ENCODE measurements at places on chromosomes 5 and 9.

- no peak for DNase-seq
Observed at GRCh38 chr9:133858771-133859170, 120.6 kb upstream of the SARDH start.

DNA sequence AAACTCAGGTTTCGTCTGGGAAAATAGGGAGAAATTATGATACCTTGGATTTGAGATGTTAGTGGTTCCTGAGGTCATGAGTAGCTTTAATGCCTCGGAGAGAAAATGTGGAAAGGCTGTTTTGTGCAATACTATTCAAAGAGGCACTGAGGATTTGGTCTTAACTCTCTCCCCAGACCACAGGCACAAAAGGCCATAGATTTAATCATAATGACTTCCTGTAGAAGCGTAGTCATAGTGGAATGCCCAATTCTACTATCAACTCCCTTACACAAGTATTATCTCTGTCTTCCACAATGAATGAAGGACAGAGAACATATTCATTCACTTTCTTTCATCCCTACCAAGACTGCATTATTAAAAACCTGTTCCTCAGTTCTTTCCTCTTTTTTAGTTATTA lies 153.0 kb upstream of the FTMT start:
- no peak for DNase-seq

- no peak for DNase-seq
Observed at GRCh38 chr9:106962615-106963363, 99.8 kb downstream of the ZNF462 start.

GRCh38 chr5:66561256-66561990 lies 34.8 kb upstream of the MAST4 start:
- DNase-seq = no peak

- no peak for DNase-seq
Observed at GRCh38 chr9:97980479-97980803, 2.7 kb upstream of the ANP32B start.

DNA sequence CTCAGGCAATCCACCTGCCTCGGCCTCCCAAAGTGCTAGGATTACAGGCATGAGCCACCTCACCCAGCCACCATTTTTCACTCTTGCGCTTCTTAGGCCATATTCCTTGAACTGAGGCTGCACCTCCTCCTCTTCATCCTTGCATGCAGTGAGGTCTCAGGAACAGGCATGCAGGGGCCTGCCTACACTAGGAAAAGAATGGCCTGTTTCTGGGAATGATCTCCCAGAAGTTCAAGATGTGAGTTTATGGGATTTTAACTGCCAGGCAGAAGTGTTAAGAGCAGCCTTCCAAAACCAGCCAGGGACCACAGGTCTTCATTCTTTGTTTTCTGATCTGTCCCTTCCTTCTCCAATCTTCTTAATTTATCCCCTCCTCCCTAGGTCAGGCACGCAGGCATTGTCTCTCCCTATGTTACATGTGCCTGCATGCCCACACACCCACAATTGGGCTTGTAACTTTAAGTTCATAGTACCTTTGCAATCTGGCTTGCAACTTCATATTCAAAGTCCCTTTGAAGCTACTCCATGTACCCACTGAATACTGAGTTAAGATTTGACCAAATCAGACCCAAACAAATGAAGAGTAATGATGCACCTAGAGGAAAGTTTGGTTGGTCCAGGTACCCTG lies 10.5 kb upstream of the HSPA4 start:
- no peak for DNase-seq

DNA sequence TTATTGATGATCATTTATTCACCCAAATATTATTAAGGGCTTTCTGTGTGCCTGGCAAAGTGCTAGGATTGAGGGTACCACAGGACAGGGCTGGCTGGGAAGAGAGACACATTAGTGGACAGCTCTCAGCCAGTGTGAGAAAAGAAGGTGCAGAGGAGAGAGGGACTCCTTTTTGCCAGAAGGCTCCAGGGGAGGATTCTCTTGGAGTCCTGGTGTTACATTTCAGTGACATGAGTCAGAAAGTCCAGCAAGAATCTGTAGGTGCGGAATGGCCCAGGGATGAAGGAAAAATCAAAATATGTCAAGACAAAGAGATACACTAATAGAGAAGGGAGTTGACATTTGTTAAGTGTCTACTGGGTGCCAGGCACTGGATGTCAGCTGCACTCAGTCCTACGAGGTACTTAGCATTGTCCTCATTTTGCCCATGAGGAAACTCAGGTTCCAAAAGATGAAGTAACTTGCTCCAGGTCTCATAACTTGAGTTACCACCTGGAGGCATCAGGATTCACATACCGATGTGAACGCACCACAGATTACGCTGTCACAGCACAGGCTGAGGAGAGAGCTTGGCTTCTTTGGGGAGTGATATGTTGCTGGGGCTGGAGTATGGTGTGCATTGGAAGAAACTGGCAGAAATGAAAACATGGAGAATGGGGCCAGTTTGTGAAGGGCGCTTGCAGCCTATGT lies 60.5 kb downstream of the RASGRF2 start:
- DNase-seq = no peak

DNA sequence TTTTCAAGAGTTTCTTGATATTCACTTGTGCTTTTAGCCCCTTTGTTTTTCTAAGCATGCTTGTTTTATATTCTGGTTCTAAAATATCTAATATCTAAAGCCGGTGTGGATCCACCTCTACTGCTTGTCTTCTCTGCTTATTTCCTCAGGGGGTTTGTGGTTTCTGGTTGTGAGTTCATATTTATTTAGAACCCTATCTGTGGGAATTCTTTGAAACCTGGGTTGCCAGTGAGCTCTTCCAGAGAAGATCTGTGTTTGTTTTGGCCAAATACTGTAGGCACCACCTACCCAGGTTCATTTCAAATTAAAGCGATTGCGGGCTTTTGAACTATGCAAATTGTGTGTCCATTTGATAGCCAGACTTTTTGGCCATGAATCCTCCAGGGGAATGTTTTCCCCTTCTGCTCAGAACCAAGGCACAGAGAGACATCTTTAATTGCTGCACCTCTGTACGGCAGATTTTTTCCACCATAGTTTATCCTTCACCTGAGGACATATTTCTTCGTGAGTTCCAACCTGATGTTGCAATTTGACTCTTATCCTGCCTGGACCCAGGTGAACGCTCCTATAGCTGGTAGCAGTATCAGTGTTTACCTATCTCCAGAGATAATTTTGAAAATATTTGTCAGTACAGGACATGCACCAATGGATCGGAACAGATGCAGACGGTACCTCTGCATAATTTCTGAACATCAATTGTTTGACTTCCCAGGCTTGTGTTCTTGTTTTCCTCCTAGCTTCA lies 2.4 kb upstream of the ZBTB43 start:
- DNase-seq = no peak

DNA sequence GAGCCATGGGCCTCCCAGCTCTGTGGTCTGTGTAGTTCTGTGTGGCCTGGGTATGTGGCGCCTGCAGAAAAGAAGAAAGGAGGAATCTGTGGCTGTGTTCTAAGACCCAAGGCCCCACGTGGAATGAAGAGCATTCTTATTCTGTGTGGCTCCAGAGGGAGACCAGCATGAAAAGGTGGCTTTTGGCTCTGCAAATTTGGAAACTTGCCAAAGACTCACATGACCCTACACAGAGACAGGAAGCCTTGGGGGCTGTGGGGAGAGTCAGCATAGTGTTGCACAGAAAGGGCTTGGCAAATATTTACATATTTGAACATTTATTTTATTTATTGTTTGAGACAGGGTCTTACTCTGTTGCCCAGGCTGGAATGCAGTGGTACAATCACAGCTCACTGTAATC lies 193.3 kb downstream of the TMEM38B start:
- DNase-seq = no peak

- DNase-seq = no peak
Observed at GRCh38 chr5:88021141-88021540, 247.5 kb downstream of the TMEM161B start.

DNA sequence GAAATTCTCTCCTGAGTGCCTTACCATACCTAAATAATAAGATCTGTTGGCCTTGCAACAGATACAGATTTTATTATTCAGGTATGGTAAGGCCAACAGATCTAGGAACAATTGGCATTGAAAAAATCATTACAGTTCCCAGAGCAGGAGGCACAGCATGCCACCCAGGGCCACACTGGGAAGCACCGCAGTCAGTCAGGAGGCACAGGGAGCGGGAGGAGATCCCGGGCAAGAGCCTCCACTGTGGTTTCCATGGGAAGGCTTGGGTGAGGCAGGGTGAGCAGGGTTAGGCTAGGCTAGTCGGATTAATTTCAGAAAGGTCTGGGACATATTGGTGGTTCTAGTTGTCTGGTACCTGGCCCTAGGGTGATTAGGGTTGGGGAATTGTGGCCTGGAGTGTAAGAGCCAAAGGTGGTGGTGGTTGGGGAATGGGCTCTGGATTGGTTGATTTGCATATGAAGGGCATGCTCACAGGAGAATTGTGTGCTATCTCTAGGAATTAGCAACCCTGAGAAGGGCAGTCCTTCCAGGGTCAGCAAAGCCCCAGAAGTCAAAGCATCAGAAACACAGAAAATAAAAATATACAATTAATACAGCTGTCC lies 111.4 kb downstream of the PDE8B start:
- no peak for DNase-seq

DNA sequence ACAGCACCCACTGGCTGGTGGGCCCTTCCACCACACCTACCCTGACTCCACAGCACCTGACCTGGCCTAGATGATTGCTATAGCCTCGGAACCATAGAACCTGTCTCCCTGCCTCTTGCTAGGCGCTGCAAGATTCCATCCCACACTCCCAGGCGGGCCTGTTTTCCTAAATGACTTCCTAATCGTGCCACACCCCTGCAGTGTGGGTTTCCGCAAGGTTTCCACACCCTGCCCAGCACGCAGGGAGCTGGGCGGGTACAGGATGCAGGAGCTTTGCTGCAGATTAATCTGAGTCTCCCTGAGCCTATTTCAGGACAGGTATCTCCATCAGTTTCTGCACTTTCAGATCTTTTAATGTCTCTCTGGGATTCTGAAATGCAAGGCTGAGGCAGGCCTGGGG lies 62.9 kb downstream of the SHB start:
- DNase-seq = no peak

GRCh38 chr9:93262537-93263310 lies 78.8 kb downstream of the WNK2 start:
- DNase-seq = peak; percentile 51

DNA sequence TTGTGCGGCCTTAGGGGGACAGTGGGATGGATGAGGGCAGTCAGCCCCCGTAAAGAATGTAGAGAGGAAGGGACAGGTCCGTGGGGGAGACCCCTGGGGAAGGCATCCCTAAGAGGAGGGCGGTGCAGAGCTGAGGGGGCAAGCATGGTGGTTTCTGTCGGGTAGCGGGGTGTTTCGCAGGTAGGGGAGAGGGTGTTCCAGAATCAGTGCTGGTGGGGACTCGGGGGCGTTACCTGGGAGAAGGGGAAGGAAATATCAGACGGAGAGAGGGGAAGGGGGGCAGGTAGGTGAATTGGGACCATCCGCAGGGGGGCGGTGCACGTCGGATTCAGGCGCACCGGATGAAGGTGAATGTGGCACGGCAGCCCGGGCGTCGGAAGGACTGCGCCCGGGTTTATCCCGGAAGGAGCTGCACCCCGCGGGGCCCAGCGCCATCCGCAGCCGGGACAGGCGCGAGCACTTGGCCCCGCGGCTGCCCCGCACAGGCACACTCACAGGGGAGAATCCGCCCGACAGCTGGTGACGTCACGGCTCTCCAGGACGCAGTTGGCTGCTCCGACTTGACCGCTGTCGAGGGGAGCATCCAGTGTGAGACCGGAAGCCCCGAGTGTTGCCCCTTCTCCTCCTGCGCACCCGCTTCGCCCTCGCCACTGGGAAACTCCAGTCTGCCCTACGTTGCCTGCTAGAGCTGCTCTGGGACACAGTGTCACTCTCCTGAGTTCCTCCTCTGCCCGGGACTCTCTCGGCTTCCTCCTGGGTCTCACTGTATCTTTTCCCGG lies 1.3 kb downstream of the CD72 start:
- peak; percentile 13 for DNase-seq

GRCh38 chr5:104370523-104370922 lies 807.9 kb upstream of the NUDT12 start:
- DNase-seq = no peak

GRCh38 chr5:131084436-131084835 lies 80.6 kb downstream of the HINT1 start:
- DNase-seq = no peak

DNA sequence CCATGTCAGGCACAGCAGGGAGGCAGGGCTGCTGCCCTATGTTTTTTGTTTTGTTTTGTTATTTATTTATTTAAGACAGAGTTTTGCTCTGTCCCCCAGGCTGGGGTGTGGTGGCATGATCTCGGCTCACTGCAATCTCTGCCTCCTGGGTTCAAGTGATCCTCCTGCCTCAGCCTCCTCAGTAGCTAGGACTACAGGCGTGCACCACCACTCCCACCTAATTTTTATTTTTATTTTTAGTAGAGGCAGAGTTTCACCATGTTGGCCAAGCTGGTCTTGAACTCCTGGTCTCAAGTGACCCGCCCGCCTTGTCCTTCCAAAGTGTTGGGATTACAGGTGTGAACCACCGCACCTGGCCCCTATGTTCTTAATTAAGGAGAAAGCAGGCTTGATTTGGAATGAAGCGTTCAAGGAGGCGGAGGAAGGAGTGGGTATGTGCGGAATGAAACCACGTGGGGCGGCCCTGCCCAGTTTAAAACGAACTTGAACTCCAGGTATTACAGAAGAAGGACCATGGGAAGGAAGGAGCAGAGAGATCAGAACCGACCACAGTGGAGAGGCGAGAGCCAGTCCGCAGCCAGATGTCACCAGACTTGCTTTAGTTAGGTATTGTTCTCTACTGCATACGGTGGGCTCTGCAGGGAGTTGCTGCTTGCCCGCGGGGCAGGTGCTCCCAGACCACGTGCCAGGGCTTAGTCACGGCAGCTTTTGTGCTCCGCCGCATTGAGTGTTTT lies 34.9 kb upstream of the EPB41L4B start:
- DNase-seq = peak; percentile 22

DNA sequence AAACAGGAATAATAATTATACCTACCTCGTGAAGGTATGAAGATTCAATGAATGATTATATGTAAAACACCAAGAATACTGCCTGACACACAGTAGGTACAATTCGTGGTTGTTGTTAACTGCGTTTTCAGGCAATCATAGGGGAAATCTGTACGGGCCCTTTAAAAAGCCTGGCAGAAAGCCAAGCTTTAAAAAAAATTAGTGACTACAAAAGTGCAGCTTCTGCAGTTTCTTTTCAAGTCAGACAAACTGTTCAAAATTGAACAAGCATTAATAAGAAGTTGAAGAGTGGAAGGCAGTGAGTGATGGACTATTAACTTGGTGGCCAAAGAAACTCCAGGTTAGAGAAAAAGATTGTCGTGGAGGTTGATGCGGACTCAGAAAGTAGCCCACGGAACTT lies 85.9 kb upstream of the TRIO start:
- no peak for DNase-seq
